Stimulated activated CD8-positive, alpha-beta memory T cell treated with anti-CD3 and anti-CD28 coated beads, Interleukin-4, amount 100 ng/mL, for 1 hour (primary cell): ENCODE measurements at places on chromosomes 2 and 18.

- no peak for DNase-seq
Measured at GRCh38 chr2:1584691-1585485, 159.4 kb downstream of the PXDN start.

GRCh38 chr2:209917154-209917771 is 85.2 kb upstream of the RPE start:
- no peak for DNase-seq

DNA sequence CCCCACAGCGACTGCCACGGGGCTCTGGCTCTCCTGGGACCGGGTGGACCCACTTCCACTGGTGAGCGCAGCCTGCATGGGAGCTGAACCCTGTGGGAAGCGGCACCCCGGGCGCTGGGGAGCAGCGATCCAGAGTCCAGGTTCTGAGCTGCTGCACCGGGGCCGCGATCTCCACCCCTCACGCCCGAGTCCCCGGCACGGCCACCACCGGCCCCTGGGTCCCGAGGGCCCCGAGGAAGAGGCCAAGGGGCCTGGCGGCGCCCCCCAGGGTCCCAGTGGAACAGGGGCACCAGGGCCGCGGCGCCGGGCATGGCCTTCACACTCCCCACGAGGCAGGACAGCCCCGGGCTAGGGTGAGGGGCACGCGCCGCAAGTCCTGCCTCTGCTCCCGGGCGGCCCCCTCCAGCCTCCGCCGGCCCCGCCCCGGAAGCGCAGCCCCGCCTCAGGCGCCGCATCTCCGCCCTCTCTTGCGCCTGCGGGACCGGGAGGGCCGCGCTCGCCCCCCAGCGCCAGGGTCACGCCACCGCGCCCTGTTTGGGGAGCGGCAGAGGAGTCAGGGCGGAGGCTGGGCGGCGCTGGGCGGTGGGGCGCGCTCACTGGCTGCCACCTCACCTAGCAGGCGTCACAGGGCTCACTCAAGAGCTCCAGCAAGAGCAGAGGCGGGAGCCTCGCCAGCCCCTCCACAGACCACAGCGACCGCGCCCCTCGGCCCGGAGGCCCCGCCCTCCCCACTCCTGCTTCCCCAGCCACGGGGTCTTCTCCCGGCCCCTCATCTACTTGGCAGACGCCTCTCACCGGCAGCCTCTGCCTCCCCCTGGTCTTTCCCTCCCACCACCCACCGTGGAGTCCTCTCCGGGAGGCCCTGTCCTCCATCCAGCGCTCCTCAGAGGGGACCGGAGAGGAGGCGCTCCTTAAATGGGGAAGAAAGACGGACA is 26.8 kb downstream of the THAP4 start:
- peak; percentile 79 for DNase-seq

- DNase-seq = no peak
Measured at GRCh38 chr2:237726401-237726830, 72.2 kb upstream of the RBM44 start.

DNA sequence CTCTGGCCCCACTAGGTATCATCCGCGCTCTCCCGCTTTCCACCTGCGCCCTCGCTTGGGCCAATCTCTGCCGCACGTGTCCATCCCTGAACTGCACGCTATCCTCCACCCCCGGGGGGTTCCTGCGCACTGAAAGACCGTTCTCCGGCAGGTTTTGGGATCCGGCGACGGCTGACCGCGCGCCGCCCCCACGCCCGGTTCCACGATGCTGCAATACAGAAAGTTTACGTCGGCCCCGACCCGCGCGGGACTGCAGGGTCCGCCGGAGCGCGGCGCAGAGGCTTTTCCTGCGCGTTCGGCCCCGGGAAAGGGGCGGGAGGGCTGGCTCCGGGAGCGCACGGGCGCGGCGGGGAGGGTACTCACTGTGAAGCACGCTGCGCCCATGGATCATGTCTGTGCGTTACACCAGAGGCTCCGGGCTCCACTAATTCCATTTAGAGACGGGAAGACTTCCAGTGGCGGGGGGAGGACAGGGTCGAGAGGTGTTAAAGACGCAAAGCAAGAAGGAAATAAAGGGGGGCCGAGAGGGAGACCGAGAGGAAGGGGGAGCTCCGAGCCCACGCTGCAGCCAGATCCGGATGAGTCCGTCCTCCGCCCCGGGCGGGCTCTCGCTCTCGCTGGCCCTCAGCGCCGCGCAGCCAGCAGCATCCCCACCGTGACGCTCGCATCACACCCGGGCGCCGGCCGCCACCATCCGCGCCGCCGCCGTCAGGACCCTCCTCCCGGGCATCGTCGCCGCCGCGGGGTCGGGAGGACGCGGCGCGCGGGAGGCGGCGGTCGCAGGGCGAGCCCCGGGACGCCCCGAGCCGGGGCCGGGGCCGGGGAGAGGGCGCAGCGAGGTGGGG is 664 bp downstream of the NETO1 start:
- DNase-seq = no peak

DNA sequence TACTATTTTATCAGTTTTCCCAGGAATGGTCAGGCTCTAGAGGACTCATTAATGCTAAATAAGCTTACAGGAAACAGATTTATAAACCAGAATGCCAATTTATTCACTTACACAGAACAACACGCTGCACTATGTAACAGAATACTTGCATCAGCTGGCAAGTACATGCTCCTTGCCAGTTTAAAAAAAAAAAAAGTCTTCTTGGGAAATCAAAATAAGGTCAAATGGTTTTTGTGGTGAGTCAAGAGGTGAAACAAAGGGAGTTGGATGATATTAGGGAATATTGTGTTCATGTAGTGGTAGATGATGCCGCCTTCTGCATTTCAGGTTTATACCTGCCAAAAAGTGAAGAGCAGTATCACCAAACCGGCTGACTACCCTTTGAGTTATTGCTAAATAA is 1322.1 kb upstream of the ZEB2 start:
- no peak for DNase-seq

GRCh38 chr2:160039166-160039903 is 23.1 kb downstream of the PLA2R1 start:
- no peak for DNase-seq

DNA sequence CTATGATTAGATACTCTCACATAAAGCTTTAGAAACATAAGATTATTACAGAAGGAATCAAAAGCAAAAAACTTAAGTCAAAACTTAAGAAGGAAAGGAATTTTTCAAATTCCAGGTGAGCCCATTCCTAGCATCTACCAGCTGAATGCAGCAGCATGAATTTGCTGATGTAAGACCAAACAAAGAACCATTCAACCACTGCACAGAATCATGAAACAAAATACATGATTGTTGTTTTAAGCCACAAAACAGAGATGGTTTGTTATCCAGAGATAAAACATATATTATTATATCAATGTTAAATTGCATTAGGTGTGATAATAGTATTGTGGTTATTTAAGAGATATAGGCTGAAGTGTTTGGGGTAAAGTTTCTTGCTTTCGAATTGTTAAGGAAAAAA is 29.0 kb downstream of the PIGN start:
- no peak for DNase-seq

DNA sequence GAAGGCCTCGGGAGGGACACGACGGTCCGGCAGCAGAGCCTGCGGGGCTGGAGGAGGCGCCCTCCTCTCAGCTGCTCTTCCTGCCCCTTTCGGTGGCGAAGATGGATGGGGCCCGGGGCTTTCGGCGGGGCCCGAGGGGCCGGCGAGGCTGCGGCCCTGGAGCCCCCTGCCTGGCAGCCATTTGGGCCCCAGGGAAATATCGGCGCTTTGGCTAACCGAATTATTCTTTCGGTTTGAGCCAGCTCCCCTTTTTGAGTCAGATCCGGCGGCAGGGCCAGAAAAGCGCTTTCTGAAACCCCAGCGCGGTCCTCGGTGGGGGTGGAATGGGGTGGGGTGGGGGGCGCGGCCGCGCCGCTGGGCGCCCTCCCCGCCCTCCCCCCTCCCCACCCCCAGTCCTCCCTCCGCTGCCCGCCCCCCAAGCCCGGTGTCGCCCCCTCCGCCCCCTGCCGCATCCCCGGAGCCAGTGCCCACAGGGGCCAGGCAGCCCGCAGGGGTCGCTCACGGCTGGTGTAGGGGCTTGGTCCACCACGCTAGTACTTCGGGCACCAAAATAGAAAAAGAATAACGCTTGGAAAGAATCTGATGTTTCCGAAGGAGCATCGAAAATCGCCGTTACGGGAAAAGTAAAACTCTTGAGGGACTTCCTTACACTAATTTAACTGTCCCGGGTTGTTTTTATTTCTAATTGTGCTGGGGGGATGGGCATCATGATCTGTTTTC is 9.1 kb upstream of the ARID5A start:
- no peak for DNase-seq

GRCh38 chr2:100818606-100819369 is 1.2 kb upstream of the NPAS2 start:
- DNase-seq = no peak

GRCh38 chr2:236840215-236840614 is 245.5 kb upstream of the COPS8 start:
- DNase-seq = no peak

DNA sequence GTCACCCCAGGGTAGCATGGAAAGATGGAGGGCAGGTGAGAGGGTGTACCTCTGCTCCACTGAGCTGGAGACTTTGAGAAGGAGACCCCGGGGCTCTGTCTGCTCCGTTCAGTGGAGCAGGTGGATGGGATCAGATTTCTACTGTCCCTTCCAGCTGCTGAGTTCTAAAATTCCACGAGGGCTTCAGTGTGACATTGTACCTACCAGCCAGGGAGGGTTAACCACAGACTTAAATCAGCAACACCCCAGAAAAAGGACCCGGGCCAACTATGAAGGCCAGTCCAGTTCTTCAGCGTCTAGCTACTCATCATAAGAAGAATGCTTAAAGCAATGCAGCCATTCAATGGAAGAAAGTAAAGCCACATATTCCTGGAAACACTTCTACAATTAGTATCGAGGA is 23.8 kb downstream of the STAT1 start:
- no peak for DNase-seq

- no peak for DNase-seq
Measured at GRCh38 chr2:114160263-114160981, 270.5 kb downstream of the ACTR3 start.

- peak; percentile 47 for DNase-seq
Measured at GRCh38 chr18:51110073-51110797, 80.2 kb downstream of the SMAD4 start.

- DNase-seq = no peak
Measured at GRCh38 chr2:121491518-121491917, 39.2 kb upstream of the RNU4ATAC start.

DNA sequence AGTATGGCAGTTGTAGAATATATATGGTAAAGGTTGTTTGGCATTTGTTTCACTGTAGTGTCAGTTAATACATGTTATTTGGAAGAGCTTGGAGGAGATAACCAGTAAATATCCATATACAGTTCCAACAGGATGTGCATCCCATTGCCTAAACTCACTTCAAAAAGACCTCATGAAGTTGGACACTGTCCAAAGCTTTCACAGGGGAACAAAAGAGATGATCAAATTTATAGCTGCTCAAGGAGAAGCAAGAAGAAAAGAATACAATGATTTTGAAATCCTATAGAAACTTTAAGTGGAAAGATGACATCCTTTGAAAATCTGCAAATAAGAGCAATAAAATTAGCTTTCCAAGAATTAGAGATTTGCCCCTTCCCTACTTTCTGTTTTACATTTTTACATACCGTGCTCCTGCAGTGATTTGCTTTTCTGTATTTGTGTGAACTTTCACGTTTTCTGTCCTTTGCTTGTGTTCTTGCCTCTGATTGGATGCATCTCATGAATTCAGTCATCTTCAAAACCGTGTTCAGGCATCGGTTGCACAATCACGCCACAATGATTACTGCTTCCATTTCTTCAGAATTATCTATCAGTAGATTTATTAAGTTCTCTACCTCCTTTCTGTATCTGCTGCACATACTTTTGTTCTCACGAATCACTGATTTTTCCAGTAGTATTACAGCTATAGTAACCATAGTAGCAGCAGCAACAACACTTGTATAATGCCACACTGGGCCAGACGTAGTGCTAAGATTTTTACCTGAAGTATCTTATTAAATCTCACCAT is 83.8 kb downstream of the PARD3B start:
- DNase-seq = no peak

DNA sequence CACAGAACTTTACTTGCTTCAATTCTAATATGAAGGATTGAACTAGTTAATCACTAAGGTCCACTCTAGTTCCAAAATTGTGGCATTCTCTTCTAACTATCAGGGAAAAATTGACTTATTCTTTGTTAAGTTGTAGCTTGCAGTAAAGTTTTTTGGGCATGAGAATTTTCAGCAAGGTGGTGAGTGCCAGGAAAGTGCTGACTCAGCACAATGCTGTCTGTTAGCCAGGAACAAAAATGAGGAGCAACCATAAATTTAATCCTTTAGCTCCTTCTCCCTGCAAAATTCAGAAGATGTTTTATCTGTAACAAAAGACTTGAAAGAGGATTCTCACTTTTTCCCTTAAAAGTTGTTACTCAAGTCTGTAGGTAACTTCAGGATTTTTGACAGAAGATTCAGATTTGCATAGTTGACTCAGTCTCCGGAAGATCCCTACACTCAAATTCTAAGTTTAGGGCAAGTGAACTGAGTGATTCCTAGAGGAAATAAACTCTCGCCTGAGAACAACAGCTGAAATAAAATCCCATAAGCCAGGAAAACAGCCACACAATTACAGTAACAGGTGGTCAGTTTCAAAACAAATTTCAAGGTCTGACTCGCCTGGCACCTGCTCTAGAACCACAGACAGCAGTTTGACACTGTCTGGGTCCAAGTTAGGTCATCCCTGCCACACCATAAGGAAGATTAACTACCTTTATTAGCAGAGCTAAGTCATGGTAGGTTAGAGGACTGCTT is 20.2 kb upstream of the DARS1 start:
- no peak for DNase-seq

DNA sequence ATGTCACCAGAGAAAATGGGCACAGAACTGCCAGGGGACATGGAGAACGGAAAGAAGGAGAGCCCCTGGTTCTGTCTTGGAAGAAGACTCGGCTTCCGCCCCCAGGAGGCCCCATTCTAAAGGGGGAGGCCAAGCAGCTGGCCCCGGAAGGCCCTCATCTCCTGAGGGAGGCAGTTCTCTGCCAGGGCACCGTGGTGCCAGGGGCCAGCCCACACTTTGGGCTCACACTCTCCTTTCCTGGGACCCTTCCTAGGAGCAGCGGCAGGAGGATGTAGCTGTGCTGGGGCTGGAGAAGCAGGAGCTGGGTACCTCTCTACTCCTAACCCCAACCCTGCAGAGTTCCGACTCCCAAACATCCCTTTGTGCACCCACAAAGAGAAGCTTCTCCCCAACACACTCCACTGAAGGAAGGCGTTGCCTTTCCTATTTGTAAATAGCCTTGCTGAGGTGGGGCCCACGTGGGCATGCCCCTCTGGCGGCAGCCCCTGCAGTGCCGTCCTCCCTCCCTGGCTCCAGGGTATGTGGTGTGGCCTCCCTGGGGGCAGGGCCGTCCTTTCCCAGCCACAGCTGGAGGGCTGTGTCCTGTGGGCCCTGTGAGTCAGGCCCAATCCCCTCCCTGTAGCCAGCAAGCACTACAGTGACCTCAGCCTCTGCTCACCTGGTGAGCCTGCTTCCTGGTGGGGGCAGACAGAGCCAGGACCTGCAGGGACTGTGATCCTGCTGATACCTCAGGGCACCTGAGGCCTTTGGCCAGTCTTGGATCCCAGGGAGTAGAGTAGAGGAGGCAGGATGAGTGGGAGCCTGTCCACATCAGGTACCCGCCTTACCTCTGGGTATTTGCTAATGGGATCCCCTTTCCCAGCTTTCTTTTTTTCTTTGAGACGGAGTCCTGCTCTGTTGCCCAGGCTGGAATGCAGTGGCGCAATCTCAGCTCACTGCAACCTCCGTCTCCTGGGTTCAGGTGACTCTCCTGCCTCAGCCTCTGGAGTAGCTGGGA is 26.6 kb downstream of the ZFP36L2 start:
- no peak for DNase-seq
